ENCODE measurements at places on chromosomes 12 and 14.

- DNase-seq: no peak
Measured at GRCh38 chr12:60935981-60936761, 1324.0 kb upstream of the USP15 start.

GRCh38 chr14:61149896-61150295, 131.2 kb downstream of the TMEM30B start:
- no peak for DNase-seq

GRCh38 chr12:6903722-6904121, 900 bp upstream of the LRRC23 start:
- DNase-seq: no peak

DNA sequence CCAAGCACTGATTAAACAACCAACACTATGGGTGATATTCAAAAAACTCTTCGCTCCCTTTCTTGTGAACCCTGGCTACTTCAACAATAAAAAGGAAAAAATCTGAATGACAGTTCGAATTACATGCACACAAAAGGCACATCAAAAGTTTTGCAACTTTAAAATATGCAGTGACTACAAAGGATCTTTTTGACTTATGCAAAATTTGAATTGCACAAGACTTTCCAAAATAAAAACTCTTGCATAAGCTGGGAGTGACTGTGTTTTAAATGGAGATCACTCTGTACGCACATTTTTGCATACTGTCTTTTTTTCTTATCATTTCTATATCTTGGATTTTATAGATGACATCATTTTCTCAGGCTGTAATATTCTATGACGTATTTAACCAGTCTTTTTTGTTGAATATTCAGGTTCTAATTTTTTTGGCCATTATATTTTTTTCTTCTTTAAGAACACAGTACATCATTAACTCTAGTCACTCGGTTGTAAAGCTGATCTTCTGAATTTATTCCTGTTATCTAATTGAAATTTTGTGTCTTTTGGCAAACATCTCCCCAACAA, 667.6 kb upstream of the TBX3 start:
- DNase-seq: no peak

DNA sequence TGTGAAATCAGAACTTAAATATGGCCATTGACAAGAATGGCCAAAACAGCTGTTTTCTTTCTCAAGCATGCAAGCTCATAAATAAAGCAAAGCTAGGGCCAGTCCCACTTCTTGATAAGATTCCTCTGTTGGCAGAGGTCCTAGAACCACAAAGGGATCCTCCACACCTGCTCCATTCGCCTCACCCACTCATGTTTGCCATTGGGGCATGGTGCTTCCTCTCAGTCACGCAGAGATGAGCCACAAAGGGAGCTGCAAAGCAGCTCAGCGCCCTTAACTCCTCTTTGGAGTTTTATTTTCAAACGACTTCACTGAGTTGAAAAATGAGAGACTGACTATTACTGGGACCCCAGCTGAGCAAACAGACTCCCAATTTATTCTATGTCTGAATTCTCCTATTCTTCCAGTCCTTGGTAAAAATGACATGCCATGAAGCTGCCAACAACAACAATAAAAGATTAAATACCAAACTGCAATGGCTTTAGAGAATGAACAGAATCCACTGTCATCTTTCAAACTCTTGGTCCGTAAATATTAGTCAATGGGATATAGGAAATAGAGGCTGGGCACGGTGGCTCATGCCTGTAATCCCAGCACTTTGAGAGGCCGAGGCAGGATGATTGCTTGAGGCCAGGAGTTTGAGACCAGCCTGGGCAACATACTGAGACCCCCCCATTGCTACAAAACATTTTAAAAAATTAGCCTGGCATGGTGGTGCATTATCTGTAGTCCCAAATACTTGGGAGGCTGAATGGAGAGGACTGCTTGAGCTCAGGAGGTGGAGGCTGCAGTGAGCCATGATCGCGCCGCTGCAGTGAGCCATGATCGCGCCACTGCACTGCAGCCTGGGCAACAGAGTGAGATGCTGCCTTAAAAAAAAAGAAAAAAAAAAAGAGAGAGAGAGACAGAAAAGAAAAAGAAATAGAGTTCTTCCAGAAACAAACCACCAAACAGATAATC, 16.4 kb downstream of the MANSC1 start:
- no peak for DNase-seq

GRCh38 chr12:32891526-32891925, 5.1 kb downstream of the PKP2 start:
- no peak for DNase-seq

DNA sequence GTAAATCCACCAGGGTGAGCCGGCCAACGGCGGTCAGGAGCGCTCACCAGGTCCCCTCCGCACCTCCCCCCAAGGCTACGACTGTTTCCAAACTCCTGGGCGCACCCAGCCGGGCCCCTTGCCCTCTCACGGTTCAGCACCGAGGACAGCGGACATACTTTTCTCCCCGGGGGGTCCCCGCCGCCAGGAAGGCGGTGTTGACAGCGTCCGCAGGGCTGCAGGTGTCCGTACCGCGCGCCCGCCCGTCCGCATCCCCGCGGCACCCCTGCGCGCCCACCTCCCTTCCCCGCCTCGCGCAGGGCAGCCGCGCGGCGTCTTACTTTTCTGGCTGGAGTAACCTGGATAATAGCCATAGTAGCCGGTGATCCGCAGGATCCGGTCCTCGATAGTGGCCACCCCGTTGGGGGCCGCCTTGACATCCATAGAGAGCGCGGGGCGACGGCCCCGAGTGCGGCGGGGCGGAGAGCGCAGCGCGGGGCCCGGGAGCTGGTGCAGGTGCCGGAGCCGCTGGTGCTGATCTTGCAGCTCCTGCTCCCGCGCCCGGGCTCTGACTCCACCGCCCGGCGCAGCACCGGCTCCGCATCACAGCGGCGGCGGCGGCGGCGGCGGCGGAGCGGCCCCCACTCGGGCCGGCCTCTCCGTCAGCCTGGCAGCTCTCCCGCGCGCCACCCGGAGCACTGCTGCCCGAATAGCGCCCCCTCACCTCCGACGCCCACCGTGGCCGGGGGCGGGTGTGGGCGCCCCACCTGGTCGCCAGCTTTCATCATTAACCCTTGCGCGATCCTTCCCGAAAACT, at the start of gene SLC35F4:
Gene SLC35F4 (minus strand): TSS at position 690 of the 796 bp plus-strand sequence.
- no peak for DNase-seq
